HT1080 (cell line): ENCODE measurements at places on chromosomes 3 and 15. TPM values are rescaled to one million over a fixed set of nuclear protein-coding genes. Genes with fewer than 3 reads are reported as not detected.

CRABP1 gene
- total RNA-seq = not detected in 2 replicates

SLC30A4 gene
- 0.80 and 1.4 TPM in 2 replicates for total RNA-seq

- peak; percentile 17 for DNase-seq
Measured at GRCh38 chr15:64355348-64355943, 527 bp downstream of the CSNK1G1 start.

DNA sequence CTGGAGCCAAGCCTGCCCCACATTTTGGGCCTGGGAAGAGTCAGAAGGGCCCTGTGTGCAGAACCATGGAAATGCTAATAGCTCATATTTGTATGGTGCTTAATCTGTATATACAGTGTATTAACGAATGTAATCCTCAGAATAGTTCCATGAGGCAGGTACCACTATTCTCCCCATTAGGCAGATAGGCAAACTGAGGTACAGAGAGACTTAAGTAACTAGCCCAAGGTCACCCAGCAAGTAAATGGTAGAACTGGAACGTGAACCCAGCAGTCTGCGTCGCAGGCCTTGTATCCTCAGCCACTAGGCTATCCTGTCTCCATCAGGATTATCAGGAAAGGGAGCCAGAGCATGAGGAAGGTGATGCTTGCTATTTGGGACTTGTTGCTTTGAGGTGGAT lies 28.0 kb upstream of the GLCE start:
- no peak for DNase-seq

DNA sequence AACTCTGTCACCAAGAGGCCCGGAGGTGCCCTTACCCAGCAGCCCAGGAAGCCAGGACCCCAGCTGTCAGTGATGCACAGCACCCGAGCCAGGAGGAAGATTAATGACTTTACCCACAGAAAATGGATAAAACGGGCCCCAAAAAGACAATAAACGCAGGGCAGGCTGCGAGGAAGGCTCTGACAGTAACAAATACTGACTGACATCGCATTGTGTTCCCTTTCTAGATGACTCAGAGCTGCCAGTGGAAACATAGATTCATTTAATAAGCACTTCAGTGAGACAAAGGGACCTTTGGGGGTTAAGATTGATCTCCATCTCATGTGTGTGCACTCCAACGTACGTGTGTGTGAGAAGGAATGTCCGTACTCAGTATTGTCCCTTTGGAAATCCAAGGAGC lies 225.3 kb upstream of the PPP2R3A start:
- DNase-seq = peak; percentile 19

- peak; percentile 26 for DNase-seq
Measured at GRCh38 chr15:82045179-82045891, 483 bp downstream of the MEX3B start.

DNA sequence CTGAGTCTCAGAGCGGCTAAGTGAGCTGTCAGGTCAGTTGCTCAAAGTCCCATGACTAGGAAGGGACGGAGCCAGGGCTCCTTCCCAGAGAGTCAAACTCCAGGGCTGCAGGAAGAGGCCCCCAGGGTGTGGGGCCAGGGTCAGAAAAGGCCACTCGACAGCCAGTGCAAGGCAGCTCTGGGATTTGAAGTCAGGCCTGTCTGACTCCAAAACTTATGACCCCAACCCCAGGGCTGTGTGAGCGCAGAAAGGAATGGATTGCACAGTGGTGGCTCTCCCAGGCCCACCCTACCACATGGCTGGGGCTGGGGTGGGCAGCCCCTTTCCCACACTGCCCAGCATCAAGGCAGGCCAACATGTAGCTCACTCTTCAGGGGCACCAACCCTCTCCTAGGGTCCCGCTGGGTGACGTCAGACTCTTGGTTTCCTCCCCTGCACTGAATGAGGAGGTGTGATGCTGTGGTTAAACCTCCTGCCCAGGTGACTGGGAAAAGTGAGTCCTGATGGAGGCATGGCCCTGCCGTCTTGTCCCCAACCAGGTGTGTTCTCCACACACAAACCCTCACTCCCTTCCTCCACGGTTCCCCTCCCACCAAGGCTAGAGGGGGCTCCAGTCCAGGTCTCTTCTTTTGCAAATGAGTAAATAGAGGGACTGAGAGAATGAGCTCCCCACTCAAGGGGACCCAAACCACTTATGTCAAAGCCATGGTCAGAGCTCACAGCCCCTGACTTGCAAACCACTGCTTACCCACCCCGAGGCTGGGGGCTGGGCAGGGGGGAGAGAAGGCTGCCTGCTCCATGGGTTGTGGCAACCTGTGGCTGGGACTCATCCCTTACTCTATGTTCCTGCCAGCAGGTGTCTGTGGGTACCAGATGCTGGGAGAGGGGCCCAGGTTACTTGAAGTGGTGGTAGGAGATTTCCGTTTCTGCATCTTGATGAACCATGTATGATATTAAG lies 23.8 kb upstream of the CORO2B start:
- DNase-seq = no peak
